SK-N-MC (cell line): ENCODE measurements at places on chromosomes 5 and 9.

GRCh38 chr9:115085773-115086377, 32.1 kb downstream of the TNC start:
- no peak for DNase-seq

DNA sequence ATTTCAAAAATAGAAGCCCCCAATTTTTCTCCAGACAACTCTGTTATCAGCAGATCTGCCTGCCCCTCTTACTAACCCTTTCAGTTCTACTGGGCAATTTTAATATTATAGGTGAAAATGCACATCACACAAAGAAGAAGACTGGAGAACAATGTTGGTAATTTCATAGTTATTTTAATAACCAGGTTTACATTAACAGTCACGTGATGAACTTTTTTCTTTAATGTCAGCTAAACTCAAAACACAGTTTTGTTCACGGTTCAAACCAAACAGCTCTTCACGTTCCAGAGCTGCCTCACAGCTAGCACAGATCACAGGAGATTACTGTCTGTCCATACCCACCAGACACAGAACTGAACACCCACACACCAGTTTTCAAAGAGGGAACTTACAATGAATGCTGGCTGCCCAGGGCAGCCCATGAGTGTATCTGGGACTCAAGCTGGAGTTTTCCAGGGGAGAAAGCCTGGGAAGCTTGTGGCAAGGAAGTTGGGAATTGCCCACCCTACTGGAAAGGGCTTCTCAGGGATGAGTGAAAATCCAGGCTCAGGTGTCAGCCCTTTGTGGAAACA, 119.1 kb downstream of the DPYSL3 start:
- no peak for DNase-seq

- DNase-seq, result no peak
These were observed 69.2 kb upstream of the RPS23 start for GRCh38 chr5:82347201-82347865.

GRCh38 chr9:4820168-4820567, 27.4 kb downstream of the RCL1 start:
- no peak for DNase-seq

- no peak for DNase-seq
These were observed 14.7 kb downstream of the TNFAIP8 start for GRCh38 chr5:119370486-119370885.

- no peak for DNase-seq
These were observed 493 bp downstream of the P4HA2 start for GRCh38 chr5:132227235-132227484.

DNA sequence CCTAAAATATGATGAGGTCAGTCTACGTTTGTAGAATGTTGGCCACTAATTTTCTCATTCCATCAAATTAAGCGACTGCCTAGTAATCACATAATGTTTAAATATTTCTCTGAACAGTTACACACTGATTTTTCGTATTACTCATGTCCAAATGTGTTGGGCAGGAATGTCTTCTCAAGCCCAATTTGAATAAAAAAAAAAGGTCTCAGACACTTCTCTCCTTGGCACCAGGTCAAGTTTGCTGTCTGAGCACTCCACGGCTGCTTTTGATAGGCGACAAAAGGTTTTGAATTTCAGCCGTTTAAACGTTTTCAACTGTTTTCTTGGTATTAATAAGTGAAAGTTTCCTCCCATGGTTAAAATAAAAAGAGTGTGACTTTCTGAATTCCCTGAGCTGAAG, 542.1 kb downstream of the IRX1 start:
- no peak for DNase-seq

GRCh38 chr5:93503598-93504067, 77.4 kb downstream of the NR2F1-AS1 start:
- peak; percentile 18 for DNase-seq

DNA sequence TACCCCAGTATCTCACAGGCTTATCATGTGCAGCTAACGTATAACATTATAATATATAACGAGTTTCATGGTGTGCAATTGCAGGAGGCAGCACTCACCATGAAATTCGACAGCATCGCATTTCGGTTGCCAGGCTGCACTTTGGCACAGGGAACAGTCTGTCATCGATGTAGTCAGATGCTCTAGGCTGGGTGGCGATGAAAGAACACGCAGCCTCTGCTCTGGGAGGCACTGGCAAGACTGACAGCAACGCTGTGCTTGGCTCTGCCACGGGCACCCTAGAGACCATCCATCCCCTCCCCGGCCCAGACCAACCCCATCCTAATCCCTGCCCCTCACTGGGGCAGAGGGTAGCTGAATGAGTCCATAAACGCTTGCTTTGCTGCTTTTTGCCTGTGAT, 290.8 kb downstream of the MED10 start:
- DNase-seq, result no peak

- DNase-seq, result no peak
These were observed 113.2 kb downstream of the TLE4 start for GRCh38 chr9:79684711-79685575.

DNA sequence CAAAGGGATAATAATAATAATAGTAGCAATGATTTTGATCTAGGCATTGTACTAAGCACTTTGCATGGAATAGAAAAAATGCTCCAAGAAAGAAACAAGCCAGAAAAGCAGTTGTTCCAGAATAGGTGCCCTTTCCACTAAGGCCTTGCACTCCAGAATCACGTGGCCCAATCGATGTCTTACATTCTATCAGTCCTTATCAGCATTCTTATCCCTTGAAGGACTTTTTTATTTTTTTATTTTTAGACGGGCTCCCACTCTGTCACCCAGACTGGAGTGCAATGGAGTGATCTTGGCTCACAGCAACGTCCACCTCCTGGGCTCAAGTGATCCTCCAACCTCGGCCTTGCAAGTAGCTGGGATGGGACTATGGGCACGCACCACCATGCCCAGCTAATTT, 36.5 kb downstream of the PDZD2 start:
- no peak for DNase-seq

- DNase-seq, result no peak
These were observed 16.1 kb upstream of the WNK2 start for GRCh38 chr9:93167838-93168237.

DNA sequence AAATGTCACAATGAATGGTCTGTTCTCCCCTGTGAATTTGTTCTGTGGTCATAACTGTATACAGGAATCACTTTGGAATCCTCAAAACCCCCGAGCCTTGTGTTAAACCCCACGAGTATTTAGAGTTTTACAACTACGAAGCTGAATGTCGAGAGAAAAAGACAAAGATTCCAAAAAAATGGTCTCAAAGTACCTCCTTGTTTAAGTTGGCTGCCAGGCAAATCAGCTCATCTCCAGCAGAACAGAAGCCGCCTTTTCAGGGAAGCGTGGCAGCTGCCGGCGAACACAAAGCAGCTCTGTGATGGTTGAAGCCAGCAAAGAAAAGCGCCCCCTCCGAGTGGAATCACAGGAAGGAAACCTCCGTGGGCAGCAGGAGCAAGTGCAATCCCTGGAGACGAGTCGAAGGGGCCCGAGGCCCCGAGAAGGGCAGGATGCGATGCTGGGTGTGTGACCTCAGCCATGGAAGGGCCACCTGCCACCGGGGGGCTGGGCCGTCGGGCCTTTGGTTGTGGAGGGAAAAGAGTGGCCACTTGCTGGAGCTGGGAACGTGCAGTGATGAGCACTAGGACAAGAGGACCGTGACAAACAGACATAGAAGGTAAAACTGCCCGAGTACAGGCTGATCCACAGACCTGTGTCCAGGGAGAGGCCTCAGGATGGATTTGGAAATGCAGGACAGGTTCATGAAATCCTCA, 706.4 kb downstream of the SEMA5A start:
- DNase-seq, result no peak

DNA sequence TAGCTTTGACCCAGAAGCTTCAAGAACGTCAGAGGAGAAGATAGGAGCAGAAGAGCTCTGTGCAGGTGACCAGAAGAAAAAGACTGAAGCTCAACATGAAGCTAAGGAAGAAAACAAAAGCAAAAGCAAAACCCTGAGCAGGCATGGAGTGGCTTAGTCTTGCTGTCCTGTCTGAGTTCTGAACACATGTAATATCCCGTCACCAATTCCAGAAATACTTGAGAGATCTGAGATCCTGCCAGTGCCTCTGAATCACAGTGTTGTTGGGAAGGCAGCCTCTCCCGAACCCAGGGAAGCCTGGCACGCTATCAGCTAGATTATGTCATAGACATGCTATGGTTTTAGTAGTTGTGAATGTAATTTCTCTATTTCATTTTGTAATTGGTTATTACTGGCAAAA, 235.7 kb downstream of the ICE1 start:
- DNase-seq, result no peak

- no peak for DNase-seq
These were observed 13.6 kb downstream of the TICAM2 start for GRCh38 chr5:115588640-115589039.

DNA sequence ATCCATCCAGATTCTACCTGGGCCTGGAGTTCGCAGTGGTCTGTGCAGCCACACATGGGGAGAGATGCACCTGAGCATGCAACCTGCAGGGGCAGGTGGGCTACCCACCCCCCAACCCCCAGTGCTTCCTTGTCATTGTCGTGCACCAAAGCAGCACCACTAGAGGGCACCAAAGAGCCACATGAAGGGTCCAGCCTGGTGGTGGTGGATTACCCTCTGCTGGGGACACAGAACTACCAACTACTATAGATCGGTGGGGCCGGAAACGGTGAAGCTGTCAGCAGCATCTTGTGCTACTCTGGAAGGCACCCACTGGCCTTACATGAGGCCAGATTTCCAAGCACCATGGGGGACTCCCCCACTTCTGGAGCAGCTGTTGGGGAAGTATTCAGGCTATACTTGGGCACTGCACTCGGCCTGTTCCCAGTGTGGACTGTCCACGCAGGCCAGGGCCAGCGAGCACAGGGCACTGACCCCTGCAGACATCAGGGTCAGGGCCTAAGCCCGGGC, 60.2 kb upstream of the TBC1D2 start:
- peak; percentile 24 for DNase-seq

DNA sequence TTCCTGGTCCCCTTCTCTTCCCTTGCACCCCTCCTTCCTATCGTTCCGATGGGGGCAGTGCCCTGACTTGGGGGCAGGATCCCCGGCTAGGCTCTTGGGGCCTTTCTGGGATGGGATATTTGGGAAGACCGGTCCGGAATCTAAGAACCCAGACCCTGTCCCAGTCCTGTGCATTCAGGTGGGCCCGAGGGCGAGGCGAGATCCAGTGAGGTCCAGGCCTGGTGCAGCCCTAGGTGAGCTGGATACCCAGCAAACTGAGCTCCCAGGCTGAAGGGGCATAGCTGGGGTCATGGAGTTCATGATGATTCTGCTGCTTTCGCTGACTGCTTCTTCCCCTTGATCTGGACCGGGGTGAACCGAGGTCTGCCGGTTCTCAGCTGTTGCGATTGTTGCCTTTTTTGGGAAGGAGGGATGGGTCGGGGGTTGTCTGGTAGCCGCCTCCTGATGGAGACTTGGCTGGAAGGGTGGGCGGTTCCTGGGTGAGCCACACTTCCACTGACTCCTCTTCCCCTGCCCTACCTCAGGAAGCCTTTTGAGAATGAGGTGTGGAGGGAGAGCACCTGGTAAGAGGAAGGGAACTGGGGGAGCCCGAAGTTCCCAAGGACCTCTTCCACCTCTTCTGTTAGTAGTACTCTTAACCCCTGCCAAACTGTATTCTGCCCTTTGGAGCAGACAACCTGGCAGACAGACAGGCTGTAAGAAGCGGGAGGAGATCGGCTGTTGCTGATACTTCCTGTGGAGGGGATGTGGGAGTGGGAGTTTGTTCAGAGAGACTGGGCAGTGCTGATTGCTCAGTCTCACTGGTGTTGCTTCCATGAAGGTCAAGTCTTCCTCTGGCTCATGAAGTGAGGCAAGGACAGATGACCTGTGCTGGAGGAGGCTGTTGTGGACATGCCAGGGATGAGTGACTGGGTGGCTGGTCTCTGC, 1.0 kb downstream of the LRRC8A start:
- DNase-seq, result no peak

GRCh38 chr5:138685193-138685745, 68.0 kb upstream of the CTNNA1 start:
- no peak for DNase-seq

DNA sequence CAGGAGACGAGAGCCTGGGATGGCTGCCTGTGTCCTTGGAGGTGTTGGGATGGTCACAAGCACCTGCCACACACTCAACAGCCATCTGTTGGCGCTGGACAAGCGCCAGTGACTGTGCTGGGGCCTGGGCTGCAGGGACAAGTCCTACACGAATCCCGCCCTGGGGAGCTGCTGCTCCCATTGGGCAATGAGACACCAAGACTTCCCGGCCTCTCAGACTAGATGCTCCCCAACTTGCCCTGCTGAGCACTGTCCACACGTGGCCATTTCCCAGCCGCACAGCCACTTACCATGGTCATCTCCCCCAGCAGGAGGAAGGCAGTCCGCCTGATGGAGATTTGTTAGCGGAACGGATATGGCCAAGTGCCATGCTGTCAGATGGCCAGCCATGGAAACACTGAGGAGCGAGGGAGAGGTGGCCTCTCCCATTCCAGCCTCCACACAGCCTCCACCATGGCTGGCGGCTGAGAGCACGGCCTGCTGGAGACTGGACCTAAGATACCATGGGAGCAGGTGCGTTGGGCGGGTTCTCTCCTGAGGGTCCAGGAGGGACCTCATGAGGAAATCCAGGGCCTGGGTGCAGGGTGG, 43.9 kb downstream of the PRRT1B start:
- DNase-seq, result no peak

DNA sequence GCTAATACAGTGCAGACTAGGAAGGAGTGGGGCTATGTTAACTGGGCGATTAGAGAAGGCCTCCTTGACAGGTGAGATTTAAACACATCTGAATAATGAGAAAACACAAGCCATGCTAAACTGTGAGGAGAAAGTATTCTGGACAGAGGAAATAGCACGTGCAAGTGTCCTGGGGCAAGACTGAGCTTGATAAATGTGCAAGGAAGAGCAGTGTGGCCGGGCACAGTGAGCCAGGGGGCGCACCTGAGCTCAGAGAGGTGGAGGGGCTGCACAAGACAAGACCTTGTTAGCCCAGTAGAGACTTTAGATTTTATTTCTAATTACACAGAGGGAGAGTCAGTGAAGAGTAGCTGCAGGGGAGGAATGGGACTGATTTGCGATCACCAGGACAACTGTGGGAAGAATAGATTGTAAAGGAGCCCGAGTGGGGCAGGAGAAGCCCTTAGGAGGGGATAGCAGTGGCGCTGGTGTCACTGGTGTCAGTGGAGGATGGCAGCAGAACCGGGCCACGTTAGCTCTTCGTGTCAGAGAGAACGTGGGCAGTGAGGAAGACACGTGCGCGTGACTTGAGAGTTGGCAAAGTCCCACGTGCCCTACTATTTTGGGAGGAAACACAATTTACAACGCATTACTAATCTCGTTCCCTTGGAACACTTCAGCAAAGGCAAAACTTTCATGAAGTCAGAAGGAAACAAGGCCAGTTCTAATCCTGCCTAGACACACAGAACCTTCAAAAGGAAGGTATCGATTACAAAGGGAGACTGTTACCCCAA, 17.9 kb upstream of the C5orf47 start:
- DNase-seq, result no peak

GRCh38 chr5:168552146-168552545, 23.0 kb downstream of the FBLL1 start:
- no peak for DNase-seq

DNA sequence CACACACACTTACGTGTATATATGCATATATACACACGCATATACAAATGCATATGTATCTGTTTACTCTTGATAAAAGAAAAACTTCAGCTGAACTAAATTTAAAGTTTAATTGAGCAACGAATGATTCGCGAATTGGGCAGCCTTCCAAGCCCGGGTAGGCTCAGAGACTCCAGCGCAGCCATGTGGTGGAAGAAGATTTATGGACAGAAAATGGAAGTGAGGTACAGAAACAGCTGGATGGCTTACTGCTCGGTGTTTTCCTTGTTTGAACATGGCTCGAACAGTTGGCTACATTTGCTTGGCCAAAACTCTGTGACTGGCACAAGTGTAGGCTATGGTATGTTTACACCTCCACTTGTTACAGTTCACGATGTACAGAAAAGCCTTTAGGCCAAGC, 239.3 kb upstream of the PRDM9 start:
- no peak for DNase-seq

- no peak for DNase-seq
These were observed 159.7 kb downstream of the TLE1 start for GRCh38 chr9:81529556-81530193.
